Upper lobe of right lung (tissue), 1 donor: ENCODE measurements at places on chromosomes 12 and 14. TPM values are rescaled to one million over a fixed set of nuclear protein-coding genes. Genes with fewer than 3 reads are reported as not detected.

GRCh38 chr14:67569651-67570290 lies 30.3 kb downstream of the PIGH start:
- no peak overlapping the region for H3K27ac ChIP-seq
- H3K27me3 ChIP-seq, result no peaks in the 10 kb centered on the region
- no peaks in the 10 kb centered on the region for H3K4me1 ChIP-seq
- H3K4me3 ChIP-seq, result no peak overlapping the region
- DNase-seq, result peak; percentile 41

DNA sequence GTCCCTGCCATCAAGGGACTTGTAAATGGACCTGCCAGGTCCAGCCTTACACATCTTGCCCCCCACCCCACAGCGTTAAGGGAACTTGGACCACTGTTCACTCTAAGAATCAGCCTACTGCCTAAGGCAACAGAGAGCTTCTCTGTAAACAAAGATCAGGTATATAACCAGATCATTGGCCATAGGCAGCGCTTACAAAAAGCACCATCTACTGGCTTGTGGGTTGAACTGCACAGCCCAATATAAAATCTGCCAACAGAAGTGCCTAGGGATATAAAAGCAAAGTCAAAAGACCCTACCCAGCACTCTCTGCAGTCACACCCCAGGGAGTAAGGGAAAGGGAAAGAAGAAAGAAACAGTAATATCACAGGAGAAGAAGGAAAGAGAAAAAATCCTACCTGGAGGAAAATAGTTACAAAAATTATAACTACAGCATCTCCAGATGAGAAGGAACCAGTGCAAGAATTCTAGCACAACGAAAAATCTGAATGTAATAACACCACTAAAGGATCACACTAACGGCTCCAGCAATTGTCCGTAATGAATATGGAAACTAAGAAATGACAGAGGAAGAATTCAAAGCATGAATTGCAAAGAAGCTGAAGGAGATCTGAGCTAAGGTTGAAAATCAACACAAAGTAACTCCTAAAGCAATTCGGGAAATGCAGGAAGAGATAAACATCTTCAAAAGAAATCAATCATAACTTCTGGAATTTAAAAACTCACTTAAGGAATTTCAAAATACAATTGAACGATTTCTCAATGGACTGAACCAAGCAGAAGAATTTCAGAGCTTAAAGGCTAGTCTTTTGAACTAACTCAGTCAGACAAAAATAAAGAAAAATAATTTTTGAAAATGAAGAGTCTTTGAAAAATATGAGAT lies 95.2 kb upstream of the PCED1B start:
- no peak overlapping the region for H3K27ac ChIP-seq
- H3K36me3 ChIP-seq, result no peaks in the 10 kb centered on the region
- DNase-seq, result no peak

DNA sequence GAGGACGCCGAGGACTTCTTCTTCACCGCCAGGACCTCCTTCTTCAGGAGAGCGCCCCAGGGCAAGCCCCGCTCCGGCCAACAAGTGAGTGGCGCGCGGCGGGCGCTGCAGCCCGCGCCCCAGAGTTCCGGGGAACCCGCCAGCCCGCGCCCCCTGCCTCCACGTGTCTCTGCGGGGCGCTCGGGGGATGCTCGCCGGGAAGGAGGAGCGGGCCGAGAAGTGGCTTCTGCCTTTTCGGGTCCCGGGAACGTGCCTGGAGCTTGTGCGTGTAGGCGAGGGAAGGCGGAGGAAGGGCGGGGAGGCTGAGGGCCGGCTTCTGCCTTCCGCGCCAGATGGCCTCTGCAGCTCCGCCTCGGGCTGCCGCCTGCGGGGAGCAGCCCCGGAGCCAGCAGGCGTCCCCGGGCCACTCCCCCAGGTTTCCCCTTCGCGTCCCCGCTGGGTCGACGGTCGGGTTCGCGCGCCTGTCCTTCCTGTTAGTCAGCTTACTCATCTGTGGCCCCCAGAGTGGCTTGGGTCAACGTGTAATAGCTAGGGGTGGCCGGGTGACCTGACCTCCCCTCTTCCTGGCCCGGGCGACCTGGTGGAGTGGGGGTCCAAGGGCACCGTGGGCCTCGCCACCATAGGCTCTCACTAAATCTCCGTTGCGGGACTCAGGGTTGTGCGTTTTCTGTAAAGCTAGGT lies 505 bp downstream of the RASSF3 start:
- no peaks in the 10 kb centered on the region for H3K36me3 ChIP-seq
- DNase-seq, result peak; percentile 88
- peak overlapping the region; percentile 96 for H3K4me3 ChIP-seq
- peak overlapping the region; percentile 89 for H3K27ac ChIP-seq
- peaks cover 34% of the 10 kb centered on the region for H3K4me1 ChIP-seq
- no peaks in the 10 kb centered on the region for H3K27me3 ChIP-seq

DNA sequence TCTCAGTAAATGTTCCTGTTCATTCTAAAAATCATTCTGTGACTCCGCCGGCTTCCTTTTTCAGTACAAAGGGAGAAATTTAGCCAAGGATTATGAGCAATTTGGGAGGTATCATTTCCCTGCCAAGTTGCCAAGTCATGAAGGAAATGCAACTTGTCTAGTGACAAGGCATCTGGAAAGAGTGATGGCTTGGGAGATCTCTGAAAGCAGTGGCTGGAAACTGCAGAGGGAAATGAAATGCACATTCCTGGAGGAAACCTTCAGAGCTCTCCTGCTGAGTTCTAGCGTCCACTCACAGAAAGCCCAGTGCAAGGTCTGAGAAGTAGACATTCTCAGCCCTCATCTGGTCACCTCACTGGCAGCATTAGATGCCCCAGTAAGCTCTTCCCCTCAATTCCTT lies 91.7 kb downstream of the GALC start:
- H3K27ac ChIP-seq, result no peak overlapping the region
- no peaks in the 10 kb centered on the region for H3K36me3 ChIP-seq
- DNase-seq, result no peak
- no peak overlapping the region for H3K4me3 ChIP-seq

DNA sequence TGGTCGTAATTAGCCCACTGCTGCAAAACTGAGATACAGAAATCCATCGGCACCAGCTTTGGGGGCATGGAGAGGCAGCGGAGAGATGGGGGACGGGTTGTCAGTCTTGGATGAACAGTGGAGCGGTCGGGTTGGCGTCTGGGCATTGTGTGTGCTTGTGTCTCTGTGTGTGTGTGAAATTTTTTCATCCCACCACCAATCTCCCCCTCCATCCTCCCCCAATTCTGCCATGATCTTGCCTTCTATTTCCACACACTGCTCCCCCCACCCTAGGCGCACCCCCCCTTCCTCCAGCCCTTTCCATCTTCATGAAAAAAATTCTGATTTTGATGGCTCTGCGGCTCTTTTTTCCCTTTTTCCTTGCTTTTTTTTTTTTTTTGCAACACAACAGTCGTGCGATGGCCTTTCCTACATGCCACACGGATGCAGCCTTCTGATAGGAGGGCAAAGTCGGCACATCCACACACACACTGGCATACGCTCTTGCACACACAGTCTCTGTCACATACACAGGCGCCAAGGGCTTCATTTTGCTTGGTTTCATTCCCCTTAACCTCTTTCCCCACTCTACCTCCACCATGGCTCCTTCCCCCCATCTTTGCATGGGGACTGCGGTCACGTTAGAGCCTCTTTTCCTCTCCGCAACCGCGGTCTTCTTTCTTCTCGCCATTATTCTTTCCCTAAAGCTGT lies 3.3 kb downstream of the NRXN3 start:
- H3K4me3 ChIP-seq, result no peak overlapping the region
- H3K27ac ChIP-seq, result no peak overlapping the region
- no peak for DNase-seq
- H3K27me3 ChIP-seq, result no peaks in the 10 kb centered on the region
- H3K4me1 ChIP-seq, result no peaks in the 10 kb centered on the region

DNA sequence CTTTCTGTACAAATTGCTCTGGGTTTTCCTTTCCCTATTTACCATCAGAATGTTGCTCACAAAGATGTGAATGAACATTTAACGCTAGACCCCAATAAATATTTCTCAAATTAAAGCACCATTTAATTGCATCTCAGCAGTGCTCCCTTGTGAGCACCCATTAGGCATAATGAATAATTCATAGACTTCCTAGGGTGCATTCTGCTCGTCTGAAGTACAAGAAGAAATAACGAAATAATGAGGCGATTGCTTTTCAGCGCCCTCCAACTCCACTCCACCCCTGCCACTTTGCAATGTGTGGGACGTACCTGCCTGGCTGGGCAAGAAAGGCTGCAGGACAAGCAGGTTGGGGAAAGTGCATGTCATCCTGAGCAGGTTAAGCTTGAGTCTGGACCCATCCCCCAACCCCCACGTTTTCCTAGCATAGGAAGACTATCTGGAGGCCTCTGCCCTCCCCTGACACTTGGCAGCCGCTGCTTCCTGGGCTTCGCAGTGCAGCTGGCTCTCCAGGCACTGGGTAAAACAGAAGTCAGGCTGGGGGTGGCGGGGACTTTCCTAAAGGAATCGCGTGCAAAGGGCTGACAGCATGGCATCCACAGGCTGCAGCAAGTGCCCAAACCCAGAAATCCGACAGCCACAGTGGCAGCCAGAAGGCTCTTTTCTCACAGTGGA lies 253.7 kb downstream of the DUSP6 start:
- H3K4me1 ChIP-seq, result no peaks in the 10 kb centered on the region
- no peaks in the 10 kb centered on the region for H3K36me3 ChIP-seq

- no peaks in the 10 kb centered on the region for H3K27me3 ChIP-seq
- no peak overlapping the region for H3K4me3 ChIP-seq
- no peak overlapping the region for H3K27ac ChIP-seq
- H3K36me3 ChIP-seq, result no peaks in the 10 kb centered on the region
These were observed 2.7 kb downstream of the SDR9C7 start for GRCh38 chr12:56931474-56931978.

DNA sequence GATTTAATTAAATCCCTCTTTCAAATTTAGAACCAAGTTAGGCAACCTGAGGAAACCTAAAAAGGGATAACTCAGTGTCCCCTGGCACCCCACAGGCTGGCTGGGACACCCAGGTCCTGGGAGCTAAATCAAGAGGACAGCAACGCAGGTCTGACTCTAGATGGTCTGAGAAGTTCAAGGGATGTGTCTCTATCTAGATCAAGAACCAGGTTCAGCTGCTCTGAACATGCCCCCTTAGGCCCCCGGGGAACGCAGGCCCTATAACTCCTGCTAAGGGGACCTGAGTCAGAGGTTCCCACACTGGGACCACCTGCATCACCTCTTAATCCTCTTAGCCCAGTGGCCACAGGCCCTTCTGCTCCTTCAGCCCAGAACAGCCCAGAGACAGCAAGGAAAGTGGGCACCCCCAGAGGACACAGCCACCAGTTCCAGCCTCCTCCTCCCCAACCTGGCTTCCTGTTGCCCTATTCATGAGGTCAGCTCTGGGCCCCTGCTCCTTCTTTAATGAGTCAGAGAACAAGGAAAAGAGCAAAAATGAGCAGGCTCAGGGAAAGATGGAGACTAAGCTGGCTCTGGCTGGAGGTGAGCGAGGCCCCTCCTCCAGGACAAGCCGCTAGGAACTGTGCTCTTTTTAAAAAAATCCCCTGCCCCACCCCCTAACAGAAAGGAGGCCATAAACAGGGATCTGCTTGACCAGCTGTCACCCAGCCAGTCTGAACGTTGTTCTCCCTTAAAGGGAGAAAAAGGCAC lies 10.8 kb downstream of the PITPNM2 start:
- no peak overlapping the region for H3K4me3 ChIP-seq
- H3K27ac ChIP-seq, result peak overlapping the region; percentile 70
- peaks cover 47% of the 10 kb centered on the region for H3K4me1 ChIP-seq
- no peaks in the 10 kb centered on the region for H3K27me3 ChIP-seq
- DNase-seq, result no peak
- no peaks in the 10 kb centered on the region for H3K36me3 ChIP-seq

GRCh38 chr12:68303850-68304249 lies 28.3 kb downstream of the MDM1 start:
- peaks cover 2% of the 10 kb centered on the region for H3K36me3 ChIP-seq
- H3K27me3 ChIP-seq, result no peaks in the 10 kb centered on the region
- no peak overlapping the region for H3K27ac ChIP-seq
- H3K4me3 ChIP-seq, result no peak overlapping the region
- no peaks in the 10 kb centered on the region for H3K4me1 ChIP-seq

GRCh38 chr12:88781909-88782308 lies 201.6 kb upstream of the KITLG start:
- H3K27ac ChIP-seq, result no peak overlapping the region
- no peaks in the 10 kb centered on the region for H3K27me3 ChIP-seq
- H3K4me1 ChIP-seq, result no peaks in the 10 kb centered on the region
- H3K36me3 ChIP-seq, result no peaks in the 10 kb centered on the region
- H3K4me3 ChIP-seq, result no peak overlapping the region
- no peak for DNase-seq

- H3K27me3 ChIP-seq, result no peaks in the 10 kb centered on the region
- no peak overlapping the region for H3K27ac ChIP-seq
These were observed 194.4 kb upstream of the PPFIA2 start for GRCh38 chr12:81953541-81953940.

DNA sequence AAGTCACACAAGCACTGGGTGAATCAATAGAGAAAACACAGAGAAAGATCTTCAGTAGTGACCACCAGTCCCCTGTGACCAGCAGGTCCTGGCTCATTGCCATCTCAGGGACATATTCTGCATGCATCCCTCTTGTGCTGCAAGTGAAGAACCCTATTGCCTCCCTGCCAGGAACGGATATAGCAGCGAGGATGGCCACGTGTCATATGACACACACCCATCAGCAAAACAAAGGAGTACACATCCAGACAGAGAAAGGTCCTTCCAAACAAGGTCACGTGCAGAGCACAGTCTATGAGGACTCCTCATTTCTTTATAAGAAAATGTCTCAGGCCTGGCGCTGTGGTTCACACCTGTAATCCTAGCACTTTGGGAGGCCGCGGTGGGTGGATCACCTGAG lies 638.4 kb downstream of the FLRT2 start:
- H3K36me3 ChIP-seq, result no peaks in the 10 kb centered on the region
- H3K27me3 ChIP-seq, result no peaks in the 10 kb centered on the region
- no peak overlapping the region for H3K27ac ChIP-seq
- DNase-seq, result no peak
- no peak overlapping the region for H3K4me3 ChIP-seq
- no peaks in the 10 kb centered on the region for H3K4me1 ChIP-seq

DNA sequence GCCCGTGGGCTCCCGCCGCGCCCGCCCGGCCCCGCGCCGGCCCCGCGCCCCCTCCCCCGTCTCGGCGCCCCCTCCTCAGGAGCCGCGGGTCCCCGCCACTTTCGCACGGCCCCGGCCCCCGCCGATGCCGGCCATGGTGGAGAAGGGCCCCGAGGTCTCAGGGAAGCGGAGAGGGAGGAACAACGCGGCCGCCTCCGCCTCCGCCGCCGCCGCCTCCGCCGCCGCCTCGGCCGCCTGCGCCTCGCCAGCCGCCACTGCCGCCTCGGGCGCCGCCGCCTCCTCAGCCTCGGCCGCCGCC lies 263 bp downstream of the RCOR1 start:
- peaks cover 14% of the 10 kb centered on the region for H3K4me1 ChIP-seq
- DNase-seq, result no peak
- H3K36me3 ChIP-seq, result no peaks in the 10 kb centered on the region
- H3K27ac ChIP-seq, result peak overlapping the region; percentile 96
- H3K4me3 ChIP-seq, result peak overlapping the region; percentile 95

- no peaks in the 10 kb centered on the region for H3K4me1 ChIP-seq
- H3K27ac ChIP-seq, result no peak overlapping the region
- no peaks in the 10 kb centered on the region for H3K27me3 ChIP-seq
- DNase-seq, result no peak
- H3K4me3 ChIP-seq, result no peak overlapping the region
- H3K36me3 ChIP-seq, result no peaks in the 10 kb centered on the region
These were observed 73.0 kb downstream of the ALG10B start for GRCh38 chr12:38389614-38390013.

GRCh38 chr12:94026596-94026995 lies 121.8 kb upstream of the PLXNC1 start:
- H3K36me3 ChIP-seq, result no peaks in the 10 kb centered on the region
- no peaks in the 10 kb centered on the region for H3K4me1 ChIP-seq
- no peaks in the 10 kb centered on the region for H3K27me3 ChIP-seq
- no peak overlapping the region for H3K27ac ChIP-seq

KERA gene
- not detected for total RNA-seq

FGF23 gene
- total RNA-seq, result not detected

IL26 gene
- total RNA-seq, result not detected
